ENCODE measurements at places on chromosomes 5 and 9.
A peak's percentile ranks its signal among the peaks of the same experiment; 100 is the strongest.

GRCh38 chr5:124237206-124237695 is 509.2 kb downstream of the ZNF608 start:
- no peak for DNase-seq

DNA sequence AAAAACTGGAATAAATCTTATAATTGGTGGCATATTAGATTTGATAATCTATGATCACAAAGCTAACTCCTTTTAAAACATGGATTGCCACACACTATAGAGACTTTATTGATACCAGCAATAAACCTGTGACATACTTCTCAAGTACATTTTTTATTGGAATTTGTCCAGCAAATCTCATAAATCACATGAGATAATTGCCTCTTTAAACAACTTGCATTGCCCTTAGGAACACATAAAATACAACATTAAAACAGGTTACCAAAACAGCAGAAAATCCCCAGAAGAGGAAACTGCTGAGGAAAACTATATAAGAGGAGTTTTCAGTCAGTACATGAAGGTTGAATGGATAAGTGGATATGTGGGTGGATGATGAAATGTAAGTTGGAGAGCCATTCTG is 124.6 kb downstream of the SNCAIP start:
- DNase-seq, result no peak

DNA sequence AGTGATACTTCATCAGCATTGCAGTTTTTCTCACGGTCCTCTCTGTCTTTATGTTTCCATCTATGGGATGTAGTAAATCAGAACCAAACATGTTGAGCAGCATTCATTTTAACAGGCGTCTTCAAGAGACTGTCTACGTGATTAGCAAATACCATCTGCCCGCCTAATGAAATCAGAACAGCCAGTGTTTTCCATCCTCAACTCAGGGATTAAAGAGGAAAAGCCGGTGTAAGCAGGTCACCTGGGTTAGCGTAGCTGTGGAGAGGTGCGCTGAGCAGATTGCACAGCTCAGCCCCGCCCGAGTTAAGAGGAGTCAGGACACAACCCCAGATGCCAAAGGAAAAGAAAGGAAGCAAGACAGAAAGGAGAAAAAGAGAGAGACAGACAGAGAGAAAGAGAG is 54.3 kb upstream of the ANKRD33B start:
- no peak for DNase-seq

DNA sequence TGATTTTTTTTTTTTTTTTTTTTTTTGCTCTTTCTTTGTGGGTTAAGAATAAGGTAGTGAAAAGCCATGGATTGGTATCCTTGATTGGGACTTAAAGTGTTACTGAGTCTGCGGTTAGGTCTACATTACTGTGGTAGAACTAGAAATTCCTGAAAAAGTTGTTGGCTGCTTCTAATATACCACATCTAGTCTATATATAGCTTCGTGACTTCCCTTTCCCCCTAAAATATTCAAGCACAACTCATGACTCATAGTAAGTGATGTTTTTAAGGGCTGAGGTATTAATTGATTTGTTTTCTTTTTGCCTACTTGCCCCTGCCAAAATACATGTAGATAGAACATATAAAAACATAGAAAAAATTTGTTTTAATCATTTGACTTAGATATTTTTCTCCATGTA is 247.6 kb downstream of the TMEM232 start:
- no peak for DNase-seq

DNA sequence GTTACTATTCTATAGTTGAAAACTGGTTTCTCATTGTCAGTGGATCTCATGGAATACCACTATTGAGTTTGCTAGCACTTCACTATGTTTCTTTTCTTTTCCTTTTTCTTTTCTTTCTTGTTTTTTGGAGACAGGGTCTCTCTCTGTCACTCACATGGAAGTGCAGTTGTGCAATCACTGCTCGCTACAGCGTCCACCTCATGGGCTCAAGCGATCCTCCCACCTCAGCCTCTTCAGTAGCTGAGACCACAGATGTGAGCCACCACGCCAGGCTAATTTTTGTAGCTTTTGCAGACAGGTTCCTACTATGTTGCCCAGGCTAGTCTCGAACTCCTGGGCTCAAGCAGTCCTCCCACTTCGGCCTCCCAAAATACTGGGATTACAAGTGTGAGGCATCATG is 42.7 kb upstream of the VCAN start:
- DNase-seq, result no peak

DNA sequence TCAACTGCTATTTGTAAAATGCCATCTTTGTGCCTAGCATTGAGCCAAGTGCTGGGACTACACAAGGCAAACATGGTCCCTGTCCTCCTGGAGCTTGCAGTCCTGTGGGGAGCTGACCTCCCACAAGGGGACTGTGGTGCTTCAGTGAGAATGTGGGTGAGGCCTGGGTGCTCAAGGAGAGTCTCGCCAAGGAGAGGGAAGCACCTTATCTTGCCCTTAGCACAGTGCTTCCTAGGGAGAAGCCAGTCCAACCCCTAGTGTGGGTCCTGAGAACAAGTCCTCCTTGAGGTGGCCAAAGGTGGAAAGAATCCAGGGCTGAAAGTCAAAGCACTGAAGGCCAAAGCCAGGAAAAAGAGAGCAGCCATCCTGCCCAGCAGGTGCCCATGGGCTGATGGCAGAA is 31.1 kb upstream of the MVB12B start:
- no peak for DNase-seq

DNA sequence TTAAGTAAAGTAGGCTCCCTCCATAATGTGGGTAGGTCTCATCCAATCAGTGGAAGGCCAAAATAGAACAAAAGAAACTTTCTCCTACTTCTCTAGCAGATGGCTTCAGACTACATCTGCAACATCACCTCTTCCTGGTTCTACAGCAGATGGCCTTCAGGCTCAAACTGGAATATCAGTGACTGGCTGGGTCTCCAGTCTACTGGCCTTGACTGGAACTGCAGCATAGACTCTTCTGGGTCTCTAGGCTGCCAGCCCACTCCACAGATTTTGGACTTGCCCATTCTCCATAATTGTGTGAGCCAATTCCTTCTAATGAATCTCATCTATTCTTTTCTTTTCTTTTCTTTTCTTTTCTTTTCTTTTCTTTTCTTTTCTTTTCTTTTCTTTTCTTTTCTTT is 64.8 kb downstream of the ACER2 start:
- DNase-seq, result no peak

GRCh38 chr5:637581-638450 is 25.7 kb downstream of the CEP72 start:
- no peak for DNase-seq

GRCh38 chr5:92019376-92019990 is 636.4 kb upstream of the ARRDC3 start:
- no peak for DNase-seq

- no peak for DNase-seq
These were observed 31.9 kb downstream of the CCDC125 start for GRCh38 chr5:69300537-69301203.

- DNase-seq, result no peak
These were observed 76.1 kb downstream of the TSSK1B start for GRCh38 chr5:113358696-113359095.

DNA sequence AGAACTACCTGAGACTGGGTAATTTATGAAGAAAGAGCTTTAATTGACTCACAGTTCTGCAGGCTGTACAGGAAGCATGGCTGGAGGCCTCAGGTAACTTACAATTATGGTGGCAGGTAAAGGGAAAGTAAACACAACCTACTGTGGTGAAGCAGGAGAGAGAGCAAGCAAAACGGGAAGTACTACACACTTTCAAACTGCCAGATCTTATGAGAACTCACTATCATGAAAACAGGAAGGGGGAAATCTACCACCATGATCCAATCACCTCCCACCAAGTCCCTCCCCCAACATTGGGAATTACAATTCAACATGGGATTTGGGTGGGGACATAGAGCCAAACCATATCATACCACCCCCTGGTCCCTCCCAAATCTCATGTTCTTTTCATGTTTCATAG is 58.7 kb upstream of the GPR151 start:
- DNase-seq, result no peak

DNA sequence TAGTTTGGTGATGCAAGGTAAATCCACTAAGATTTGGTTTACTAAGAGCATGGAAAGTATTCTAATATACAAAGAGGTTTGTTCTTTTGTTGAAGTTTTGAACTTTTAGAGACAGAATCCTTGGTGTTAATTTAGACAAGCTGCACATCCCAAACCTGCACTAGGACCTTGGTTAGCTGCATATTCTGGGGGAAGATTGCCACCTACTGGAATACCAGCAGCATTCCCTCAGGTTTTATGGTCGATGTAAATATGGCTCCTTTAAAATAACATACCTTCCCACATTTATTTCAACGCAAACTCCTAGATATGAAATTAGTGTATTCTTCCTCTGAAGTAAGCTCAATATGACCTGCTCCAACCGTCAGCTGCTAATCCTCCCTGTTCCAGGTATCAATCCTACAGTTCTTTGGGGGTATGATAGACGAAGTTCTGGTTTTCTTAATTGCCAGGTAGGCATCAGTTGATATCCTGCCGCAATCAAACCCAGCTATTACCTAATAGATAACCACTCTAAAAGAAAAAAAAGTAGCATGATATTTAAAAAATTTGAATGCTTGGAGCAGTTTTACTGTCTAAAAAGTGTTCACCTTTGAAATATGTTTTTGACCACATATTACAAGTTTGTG is 624.1 kb downstream of the ISL1 start:
- no peak for DNase-seq

DNA sequence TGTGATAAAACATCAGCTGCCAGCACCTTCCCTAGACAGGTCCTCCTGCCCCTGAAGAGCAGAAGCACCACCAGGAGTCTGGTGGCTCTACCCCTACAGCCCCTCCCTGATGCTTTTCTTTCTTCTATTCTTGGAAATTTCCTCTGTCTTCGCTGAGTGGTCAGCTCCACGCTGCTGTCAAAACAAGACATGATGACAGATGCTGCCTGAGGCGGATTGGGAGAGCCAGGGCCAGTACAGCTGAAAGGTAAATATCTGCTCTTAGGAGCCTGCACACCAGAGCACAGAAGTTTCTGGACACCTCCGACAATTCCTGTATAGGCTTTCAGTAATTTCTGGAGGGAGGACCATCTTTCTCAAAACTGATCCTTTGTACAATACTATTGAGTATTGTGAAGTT is 4.7 kb upstream of the OR1Q1 start:
- DNase-seq, result no peak

- DNase-seq, result peak; percentile 8
These were observed 453.5 kb downstream of the RAB3C start for GRCh38 chr5:59036274-59036961.

GRCh38 chr5:168327994-168328393 is 36.5 kb downstream of the WWC1 start:
- no peak for DNase-seq

DNA sequence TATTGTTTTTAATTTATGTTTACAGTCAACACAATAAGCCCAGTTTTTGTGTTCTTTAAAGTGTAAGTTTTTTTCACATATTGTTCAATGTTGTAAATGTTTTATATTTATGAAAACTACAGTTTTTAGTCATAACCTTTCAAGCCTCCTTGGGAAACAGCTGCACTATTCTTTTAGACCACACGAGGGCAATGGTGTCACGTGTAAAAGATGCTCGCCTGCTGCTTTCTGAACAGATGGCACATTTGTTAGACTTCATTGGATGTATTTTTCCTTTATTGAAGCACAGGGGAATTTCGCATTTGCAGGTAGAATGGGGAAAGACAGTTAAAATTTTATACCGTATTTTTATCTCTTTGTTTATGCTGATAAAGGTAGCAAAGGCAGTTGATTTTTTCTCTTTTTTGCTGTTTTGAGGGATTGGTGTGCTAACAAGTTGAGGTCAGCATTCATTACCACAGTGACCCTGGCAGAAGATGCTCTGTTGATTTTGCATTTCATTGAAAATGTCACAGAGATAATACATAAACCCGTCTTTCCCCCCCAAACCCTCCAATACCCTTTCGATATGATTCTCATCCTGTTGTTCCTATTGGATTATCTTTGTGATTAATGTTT is 59.0 kb downstream of the MAT2B start:
- DNase-seq, result peak; percentile 45

- no peak for DNase-seq
These were observed 155.3 kb upstream of the KLF4 start for GRCh38 chr9:107644733-107645463.

GRCh38 chr5:151602806-151603205 is 11.7 kb upstream of the FAT2 start:
- DNase-seq, result no peak

DNA sequence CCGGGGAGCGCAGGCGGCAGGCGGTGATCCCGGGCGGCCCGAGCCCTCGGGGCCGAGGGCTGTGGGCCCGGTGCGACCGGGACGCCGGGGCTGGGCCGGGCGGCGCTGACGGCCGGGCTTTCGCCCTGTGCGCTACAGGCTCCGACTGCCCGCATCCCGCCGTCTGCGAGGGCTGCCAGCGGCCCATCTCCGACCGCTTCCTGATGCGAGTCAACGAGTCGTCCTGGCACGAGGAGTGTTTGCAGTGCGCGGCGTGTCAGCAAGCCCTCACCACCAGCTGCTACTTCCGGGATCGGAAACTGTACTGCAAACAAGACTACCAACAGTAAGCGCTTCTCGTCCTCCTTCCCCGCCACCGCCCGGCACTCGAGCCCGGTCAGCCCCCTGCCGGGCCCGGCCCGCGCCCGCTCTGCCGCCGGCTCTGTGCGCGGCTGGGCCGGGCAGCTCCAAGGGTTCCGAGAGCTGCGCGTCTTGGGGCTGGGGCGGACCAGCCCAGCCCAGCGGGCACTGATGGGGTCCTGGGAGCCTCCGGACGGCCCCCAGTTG is 1.6 kb downstream of the LMX1B start:
- DNase-seq, result no peak

- DNase-seq, result no peak
These were observed 128.2 kb upstream of the VCAN start for GRCh38 chr5:83343299-83343698.

DNA sequence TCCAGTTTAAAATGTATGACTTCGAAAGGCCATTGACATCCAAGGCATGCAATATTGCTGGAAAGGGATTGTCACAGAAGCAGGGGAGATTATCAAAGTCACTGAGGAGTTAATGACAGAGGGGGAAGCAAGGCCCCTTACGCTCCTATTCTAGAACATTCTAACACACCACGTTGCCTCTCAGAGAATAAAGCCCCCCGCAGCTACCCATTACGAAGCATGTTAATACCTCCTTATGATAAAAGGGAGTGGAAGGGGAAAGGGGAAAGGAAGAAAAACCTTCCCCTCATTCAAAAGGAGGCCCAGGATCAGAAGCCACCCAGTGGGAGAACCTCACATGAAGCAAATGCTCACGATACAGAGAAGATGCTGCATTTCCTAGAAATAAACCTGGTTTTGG is 213.6 kb downstream of the DAB2IP start:
- no peak for DNase-seq

GRCh38 chr5:129384736-129385135 is 75.4 kb upstream of the ADAMTS19 start:
- no peak for DNase-seq

- DNase-seq, result no peak
These were observed 1.5 kb upstream of the C5orf24 start for GRCh38 chr5:134844252-134844651.

- DNase-seq, result no peak
These were observed 584.6 kb upstream of the CDH18 start for GRCh38 chr5:20572614-20573013.

Data from T-helper 9 cell (primary cell).